ENCODE measurements at places on chromosomes 5 and 9.

- DNase-seq: no peak
These were observed 63.1 kb upstream of the ATG10 start for GRCh38 chr5:81908771-81909170.

DNA sequence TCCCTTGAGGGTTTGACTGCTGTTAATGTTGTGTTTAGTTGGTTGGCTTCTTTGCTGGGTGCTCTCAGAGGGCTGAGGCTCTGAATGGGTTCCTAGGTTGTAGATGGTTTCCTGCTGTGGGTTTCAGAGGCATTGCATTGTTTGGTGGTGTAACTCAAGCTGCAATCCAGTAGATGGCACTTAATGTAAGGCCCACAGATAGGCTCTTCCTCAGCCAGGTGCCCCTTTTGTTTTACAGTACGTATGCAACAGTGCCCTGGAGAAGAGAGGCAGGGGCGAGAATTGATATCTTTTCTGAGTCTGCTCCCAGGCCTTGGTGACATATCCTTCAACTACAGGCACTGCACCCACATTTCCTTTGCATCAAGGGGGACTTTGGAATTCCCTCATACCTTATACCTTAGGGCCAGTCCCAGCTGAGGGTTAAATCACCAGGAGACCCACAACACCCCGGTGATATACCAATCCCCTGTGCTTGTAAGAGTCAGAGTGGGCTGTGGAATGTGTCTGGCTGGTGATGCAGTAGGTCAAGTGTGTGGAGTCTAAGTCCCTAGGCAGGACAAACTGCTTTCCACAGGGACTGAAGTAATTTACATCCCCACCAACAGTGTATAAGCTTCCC, 7.0 kb upstream of the UGT3A2 start:
- no peak for DNase-seq

DNA sequence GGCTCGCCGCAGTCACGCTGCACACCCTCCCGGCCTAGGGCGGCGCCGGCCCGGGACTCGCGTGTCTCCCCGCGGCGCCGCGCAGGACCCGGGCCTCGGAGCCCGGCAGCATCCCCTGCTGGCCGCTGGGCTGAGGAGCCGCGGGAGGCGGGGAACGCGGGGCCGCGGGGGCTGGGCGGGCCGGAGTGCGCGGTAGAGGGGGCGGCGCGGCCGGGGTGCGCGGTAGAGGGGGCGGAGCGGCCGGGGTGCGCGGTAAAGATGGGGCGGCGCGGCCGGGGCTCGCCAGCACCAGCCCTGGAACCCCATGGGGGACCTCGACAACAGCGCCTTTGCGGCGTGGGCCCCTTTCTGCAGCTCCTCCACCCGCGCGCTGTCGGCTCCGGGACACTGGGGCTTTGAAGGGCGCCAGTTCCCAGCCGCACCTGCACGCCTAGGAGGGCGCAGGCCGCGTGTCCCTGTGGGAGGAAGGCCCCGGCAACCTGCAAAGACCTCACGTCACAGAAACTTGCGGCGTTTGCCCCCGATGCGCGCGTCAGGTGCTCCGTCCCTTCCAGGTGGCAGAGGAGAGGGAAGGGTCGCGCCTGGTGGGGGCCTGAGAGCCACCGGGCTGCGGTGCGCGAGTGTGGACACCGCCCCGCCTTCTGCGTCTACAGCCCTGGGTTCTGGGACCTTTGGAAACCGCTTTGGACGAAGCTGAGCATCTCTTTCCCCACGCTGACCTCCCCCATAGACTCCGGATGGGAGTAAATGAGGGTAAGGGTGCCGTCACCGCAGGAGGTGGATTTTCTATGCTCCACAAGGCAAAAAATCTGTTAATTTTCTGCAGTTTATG, 49.6 kb downstream of the NSUN2 start:
- no peak for DNase-seq

DNA sequence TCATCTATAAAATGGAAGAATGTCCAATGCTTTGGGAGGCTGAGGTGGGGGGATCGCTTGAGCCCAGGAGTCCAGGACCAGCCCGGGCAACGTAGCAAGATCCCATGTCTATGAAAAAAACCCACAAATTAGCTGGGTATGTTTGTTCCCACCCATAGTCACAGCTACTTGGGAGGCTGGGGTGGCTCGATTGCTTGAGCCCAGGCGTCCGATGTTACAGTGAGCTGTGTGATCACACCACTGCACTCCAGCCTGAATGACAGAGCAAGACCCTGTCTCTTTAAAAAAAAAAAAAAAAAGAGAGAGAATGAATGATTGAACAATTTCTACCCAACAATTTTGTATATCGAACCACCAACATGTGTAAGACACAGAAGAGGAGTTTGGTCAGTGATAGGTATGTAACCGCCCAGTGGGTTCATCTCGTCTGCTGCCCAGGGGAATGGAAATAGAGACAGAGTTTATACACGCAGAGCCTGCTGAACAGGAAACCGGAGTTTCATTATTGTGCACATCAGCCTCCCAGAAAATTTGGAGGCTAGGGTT, 26.2 kb upstream of the ERGIC1 start:
- no peak for DNase-seq

- no peak for DNase-seq
These were observed 181.5 kb downstream of the SLIT3 start for GRCh38 chr5:169119288-169120048.

- no peak for DNase-seq
These were observed 31.2 kb upstream of the ACTBL2 start for GRCh38 chr5:57513785-57514184.

DNA sequence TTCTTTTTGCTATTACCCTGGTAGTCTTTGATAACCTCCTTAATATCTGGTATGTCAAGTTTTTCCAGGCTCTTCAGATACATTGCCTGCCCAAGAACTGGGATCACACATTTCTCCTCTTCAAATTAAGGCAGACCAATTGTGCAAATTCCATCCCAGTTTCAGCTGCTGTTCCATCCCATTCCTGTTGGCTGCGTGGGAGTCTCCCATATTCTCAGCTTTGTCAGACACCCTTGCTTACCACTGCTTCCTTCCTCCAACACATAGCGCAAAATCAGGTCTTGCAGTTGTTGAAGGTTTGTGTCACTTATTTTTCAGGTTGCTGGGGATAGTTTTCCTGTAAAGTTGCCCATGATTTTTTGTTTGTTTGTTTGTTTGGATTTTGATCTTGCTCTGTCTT, 15.2 kb downstream of the HCN1 start:
- no peak for DNase-seq

GRCh38 chr9:27157097-27157496, 48.1 kb downstream of the TEK start:
- DNase-seq: no peak

DNA sequence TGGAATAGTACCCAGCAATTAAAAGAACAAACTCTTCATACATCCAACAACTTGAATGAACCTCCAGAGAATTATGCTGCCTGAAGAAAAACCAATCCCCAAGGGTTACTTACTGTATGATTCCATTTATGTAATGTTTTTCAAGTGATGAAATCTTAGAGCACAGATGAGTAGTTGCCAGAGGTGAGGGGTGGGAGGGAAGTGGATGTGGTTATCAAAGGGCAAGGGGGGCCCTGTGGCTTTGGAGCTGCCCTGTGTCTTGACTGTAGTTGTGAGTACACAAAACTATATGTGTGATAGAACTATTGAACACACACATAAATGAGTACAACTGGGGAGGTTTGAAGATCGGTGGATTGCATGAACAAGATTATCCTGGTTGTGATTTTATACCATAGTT, 115.8 kb upstream of the SLC25A48 start:
- no peak for DNase-seq

DNA sequence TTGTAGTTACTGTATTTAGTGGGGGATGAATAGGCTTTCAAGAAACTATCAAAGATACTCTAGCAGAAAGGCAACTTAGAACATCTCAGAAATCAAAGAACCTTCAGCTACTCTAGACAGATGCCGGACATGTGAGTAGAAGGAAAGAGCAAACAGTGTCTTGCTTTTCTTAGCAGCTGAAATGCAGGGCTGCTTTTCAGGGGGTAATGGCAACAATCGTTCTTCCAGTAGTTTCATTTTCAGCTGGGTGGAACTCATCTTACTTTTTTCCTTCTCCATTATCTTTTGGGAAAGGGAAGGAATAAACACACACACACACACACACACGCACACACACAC, 281.6 kb downstream of the CRB2 start:
- DNase-seq: no peak

DNA sequence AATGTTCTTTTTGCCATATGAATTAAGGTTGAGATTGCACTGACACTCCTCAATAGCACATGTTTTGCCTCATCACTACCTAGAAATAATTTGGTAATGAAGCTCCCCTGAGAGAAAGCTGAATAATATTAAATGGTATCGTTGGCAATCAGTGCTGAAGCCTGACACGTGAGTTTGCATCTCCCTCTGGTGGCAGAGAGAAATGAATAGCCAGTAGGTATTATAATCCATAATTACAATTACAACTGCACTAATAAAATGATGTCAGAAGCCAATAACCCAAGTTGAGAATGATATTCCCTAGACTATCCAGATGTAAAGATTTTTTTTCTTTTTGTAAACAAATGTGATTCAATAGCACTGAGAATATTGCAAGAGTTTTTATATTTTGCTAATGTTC, 700.3 kb downstream of the PTPRD start:
- DNase-seq: no peak

GRCh38 chr9:132125361-132125760, 36.5 kb upstream of the NTNG2 start:
- DNase-seq: no peak

GRCh38 chr5:26719803-26720202, 318.6 kb downstream of the CDH9 start:
- DNase-seq: no peak

- DNase-seq: no peak
These were observed 136.7 kb downstream of the CAVIN4 start for GRCh38 chr9:100714372-100715099.

DNA sequence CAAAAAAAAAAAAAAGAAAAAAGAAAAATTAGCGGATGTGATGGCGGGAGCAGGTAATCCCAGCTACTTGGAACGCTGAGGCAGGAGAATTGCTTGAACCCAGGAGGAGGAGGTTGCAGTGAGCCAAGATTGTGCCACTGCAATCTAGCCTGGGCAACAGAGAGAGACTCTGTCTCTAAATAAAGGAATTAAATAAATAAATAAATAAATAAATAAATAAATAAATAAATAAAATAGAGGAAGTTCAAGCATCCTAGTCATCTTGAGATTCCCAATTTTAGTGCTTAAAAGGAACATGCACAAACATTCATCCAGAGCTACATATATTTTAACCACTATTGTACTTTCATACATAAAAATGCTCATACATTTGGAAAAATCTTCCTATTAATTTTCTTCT, 61.2 kb upstream of the GABRA1 start:
- no peak for DNase-seq

DNA sequence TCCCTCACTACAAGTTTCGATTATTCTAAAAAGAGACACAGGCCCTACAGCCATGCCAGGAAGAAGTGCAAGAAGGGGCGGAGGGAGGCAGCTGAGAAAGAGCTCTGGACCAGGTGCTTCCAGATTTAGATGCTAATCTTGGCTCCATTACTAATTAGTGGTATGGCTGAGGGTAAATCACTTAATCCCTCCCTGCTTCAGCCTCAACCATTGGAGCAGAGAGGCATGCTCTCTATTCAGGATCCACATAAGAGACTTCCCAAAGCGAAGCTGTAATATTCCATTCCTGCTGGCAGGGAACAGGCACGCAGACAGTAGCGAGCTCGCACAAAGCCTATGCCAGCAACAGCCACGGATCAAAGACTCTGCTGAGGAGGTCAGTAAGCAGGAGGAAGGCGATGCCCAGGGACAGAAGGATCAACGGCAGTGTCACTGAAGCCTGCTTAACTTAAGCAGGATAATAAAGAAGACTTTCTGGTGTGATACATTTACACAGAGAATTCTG, 24.2 kb downstream of the LIFR start:
- no peak for DNase-seq

- no peak for DNase-seq
These were observed 93.5 kb upstream of the ATG10 start for GRCh38 chr5:81878333-81878732.
